Tongue (tissue), 3 donors: ENCODE measurements at places on chromosomes 12 and 14. TPM values are rescaled to one million over a fixed set of nuclear protein-coding genes. Genes with fewer than 3 reads are reported as not detected.

DNA sequence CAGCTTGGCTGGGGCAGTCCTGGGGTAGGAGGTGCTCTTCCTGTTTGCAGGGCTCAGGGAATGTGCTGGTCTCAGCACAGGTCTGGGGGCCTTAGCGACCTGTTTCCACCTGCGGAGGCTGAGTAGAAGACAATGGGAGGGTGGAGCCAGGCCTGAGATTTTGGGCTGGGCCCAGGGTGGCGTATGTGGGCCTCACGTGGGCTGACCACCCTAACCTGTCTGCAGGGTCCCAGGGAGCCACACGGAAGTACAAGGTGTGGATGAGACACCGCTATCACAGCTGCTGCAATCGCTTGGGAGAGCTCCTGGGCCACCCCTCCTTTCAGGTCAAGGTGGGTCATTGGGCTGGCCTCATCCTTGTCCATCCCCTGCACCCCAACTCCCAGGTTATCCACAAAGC is 1.1 kb downstream of the NOC4L start:
- DNase-seq: no peak

GRCh38 chr14:61720294-61720661 is 25.0 kb downstream of the HIF1A start:
- no peak for DNase-seq

DNA sequence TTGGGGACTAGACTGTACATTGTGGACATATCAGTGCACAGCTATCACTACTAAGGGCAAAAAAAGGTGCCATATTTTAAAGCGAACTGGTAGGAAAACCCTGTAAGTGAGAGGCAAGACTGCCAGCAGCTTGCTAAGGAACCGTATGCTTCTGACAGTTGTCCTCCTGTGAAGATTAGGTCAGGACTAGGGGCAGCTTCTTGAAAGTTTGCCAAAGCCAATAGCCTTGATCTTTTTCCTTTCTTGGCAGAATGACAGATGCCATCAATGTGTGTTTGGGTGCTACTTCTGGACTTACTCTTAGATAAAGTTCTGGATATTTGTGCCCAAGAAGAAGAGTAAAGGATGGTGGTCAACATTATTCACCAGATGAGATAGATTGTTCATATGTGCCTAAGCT is 7.4 kb downstream of the DAAM1 start:
- DNase-seq: no peak

DNA sequence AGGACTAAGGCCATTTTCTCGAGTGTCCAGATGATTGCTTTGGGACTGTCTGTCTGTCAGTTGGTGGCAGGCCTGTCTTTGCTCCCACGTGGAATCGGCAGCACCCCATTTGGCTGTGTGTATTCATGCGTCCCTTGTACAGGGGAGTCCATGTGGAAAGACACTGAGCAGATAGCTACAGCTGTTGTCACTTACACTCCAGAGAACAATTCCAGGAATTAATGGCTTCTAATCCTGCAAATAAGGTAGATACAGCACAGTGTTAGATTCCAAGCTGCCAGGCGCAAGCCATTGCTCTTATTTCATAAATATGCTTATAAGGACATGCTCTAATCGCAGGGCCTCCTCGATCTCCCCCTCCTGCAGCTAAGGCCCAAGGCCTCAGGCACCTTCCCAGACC is 208.8 kb downstream of the VRK1 start:
- no peak for DNase-seq

The RIMBP2 gene
- 0.62 TPM for total RNA-seq

- peak; percentile 49 for DNase-seq
Measured at GRCh38 chr14:77124345-77125280, 17.0 kb downstream of the ZDHHC22 start.

The TAS2R19 gene
- total RNA-seq: 17.1 TPM

DNA sequence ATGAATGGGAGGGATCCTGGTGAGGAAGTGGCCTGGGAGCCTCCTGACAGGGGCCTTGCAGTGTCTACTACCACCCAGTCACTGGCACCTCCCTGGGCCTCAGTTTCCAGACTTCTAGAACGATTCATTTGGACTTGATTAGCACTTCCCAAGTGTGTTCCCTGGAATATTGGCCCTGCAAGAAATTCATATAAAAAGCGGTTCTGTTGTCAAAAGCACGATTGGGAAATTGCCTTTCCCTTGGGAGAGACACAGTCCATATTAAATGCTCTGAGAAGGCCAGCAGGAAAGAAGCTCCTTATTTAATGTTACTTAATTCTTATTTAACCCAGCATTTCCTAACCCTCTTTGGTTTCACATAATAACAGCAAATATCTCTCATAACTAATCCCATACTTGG is 61.9 kb downstream of the DRAM1 start:
- no peak for DNase-seq

GRCh38 chr14:88868558-88869159 is 44.2 kb downstream of the TTC8 start:
- DNase-seq: no peak

DNA sequence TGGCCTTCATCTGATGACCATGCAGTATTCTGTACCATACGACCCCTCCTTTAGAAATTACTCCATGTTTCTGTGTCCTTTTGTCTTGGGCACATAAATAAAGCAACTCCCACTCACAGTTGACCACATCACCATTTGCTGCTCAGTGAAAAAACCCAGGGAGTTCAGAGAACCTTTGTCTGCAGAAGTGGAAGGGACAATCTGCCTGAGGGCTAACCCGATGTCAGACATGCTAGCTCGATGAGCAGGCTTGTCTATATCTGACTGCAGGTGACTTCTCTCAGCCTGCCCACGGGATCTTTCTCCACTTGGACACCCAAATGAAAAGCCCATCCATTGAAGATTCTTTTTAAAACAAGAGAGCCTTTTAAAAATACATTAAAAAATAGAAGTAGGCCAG is 45.7 kb upstream of the GRIP1 start:
- no peak for DNase-seq

GRCh38 chr12:54172168-54172567 is 16.6 kb downstream of the SMUG1 start:
- no peak for DNase-seq
